SK-N-MC (cell line): ENCODE measurements at places on chromosomes 13 and 19.

- DNase-seq, result no peak
Measured at GRCh38 chr13:44818428-44818827, 170.8 kb downstream of the NUFIP1 start.

GRCh38 chr19:4080473-4080872 is 13.8 kb upstream of the ZBTB7A start:
- no peak for DNase-seq

GRCh38 chr19:6528544-6529121 is 2.2 kb upstream of the TNFSF9 start:
- DNase-seq, result no peak

DNA sequence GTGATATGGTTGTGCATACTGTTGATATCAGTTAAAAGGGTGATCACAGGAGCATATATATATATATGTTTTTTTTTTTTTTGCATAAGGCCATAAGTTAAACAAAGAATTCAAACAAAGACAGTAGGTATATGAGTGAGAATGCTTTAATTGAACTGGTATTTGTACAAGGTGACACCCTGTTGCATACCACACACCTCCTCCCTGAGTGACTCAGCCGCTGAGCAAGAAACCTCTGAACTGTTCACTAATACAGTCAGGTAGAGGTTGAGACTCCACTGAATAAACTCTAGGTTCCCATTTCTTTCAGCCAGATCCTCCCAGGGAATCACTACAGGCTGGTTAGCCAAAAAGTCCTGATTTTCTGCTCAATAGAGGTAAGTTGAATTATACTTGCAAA is at the start of gene SCEL:
Gene SCEL (plus strand): TSS at position 259 of the 400 bp plus-strand sequence. CDS start 20,170 bp downstream, outside the sequence.
- DNase-seq, result no peak

DNA sequence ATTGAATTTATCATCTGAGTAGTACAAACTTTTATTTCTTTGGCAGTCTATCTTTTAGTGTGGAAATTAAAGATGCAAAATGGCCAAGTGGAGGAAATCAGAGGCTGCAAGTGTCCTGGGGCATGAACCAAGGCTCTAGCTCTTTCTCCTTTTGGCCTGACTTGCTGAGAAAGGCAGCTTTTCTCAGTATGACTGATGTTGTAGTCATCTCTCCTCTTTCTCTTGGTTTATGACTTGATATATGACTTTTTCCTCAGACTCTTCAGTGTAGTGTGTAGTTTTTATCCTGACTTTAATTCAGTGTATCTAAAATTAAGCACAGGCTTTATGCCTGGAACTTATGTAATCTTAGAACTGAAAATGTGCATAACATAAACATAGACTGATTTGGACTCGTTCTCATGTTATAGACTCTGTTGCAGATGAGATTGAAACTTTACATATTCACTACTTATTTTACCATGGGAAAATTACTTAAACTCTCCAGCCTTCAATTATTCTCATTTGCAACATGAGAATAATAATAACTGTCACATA is 65.7 kb downstream of the SLITRK5 start:
- DNase-seq, result no peak
